ENCODE measurements at places on chromosomes 6 and 20. TPM values are rescaled to one million over a fixed set of nuclear protein-coding genes. Genes with fewer than 3 reads are reported as not detected.

Gene HLA-DQB2
- total RNA-seq = not detected

Gene LY6G6D
- not detected for total RNA-seq

Gene MICA
- total RNA-seq = 37.1 TPM

Gene PPIL4
- 33.0 TPM for total RNA-seq

Gene SLC22A23
- total RNA-seq = 3.8 TPM
